Stimulated activated CD8-positive, alpha-beta memory T cell treated with anti-CD3 and anti-CD28 coated beads, Interleukin-15, amount 100 ng/mL, for 4 hours (primary cell): ENCODE measurements at places on chromosomes 2 and 18.

GRCh38 chr18:76643199-76643598 lies 148.2 kb upstream of the ZNF516 start:
- DNase-seq = no peak

- DNase-seq = no peak
Observed at GRCh38 chr2:1458432-1458831, 45.2 kb downstream of the TPO start.

- no peak for DNase-seq
Observed at GRCh38 chr2:38039121-38039910, 36.6 kb downstream of the CYP1B1 start.

DNA sequence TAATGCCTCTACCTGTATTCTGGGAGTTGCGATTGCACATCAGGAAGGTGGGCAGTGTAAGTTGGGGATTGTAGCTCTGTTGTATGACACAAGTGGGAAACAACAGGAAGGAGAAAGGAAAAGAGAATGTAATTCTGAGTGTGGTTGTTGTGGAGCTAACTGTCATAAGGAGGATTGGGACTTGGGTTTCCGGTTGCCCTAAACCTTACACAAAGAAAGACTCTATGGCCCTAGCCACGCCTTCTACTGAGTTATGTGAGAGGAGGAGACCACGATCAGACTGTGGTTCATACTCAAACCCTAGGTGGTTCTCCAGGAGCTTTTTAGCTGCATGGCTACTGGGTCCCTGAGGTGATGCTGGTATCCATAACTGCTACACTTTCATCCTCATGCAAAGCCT lies 86.5 kb downstream of the TANC1 start:
- DNase-seq = no peak

DNA sequence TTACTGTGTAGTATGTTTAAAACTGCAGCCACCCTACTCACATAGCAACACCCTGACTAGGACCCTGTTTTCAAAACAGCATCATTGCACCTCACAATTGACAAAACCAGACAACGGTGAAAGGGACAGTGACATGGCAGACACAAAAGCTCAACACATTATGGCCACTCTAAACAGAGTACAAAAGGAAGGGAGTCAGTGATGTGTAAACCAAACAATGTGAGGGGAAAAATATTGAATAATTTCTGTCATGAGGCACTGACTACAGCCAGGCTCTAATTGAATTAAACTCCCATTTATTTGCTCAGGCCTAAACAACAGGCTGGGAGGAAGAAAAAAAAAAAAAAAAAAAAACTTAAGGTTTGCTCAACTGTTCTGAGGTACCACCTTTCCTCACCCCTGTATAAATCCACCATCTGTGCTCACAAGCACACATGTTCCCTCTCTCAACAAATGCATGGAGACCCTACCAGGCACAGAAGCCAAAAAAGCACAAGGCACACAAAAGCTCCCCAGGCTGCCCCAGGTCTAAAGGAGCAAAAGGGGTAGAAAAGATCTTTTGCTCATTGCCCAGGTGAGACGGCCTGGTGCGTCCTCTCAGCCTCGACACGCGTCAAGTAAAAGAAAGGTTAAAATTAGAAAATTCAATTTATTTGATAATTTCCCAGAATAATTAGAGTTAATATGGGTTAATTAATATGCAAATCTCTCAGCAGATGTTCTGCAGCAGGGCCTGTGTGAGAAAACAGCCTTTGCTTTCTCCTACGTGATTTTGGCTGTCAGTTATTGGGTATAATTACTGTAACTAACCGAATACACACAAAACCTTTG lies 80.9 kb downstream of the ZEB2 start:
- DNase-seq = no peak

DNA sequence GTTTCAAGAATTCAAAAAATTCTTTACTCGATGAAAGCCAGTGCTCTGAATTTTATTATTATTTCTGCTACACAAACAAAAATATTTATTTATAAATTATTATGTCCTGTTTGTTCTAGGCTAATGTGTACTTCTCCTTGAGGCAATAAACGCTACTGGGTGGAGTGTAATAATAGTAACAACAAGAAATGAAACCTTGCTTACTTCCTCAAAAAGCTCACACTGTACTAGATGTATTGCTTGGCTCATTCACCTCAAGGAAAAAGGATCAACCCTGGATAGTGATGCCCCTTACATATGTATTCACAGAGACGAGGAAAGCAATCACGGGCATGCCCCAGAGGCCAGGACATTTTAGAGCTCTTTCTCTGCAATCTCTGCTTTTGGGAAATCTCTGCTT lies 685.6 kb upstream of the NXPH2 start:
- DNase-seq = no peak

DNA sequence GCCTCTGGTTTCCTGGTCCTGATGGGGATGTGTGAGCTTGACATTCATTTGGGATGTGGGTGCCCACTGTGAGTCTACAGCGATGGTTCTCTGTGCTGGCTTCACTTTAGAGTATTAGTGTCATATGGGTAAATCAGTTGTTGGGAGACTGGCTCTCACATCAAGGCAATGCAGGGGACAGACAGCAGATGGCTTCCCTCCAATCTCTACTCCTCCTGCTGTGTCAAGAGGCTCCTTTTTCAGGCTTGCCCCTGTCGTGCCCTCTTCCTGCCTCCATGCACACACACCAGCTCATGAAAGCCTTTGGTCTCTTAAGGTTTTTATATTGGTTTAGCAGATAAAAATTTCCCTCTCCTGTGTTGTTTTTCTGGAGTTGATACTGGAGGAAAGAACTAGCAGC lies 315.6 kb downstream of the RDH14 start:
- no peak for DNase-seq

GRCh38 chr18:62418258-62418657 lies 93.1 kb downstream of the TNFRSF11A start:
- no peak for DNase-seq

- no peak for DNase-seq
Observed at GRCh38 chr2:100691846-100692245, 128.1 kb upstream of the NPAS2 start.

DNA sequence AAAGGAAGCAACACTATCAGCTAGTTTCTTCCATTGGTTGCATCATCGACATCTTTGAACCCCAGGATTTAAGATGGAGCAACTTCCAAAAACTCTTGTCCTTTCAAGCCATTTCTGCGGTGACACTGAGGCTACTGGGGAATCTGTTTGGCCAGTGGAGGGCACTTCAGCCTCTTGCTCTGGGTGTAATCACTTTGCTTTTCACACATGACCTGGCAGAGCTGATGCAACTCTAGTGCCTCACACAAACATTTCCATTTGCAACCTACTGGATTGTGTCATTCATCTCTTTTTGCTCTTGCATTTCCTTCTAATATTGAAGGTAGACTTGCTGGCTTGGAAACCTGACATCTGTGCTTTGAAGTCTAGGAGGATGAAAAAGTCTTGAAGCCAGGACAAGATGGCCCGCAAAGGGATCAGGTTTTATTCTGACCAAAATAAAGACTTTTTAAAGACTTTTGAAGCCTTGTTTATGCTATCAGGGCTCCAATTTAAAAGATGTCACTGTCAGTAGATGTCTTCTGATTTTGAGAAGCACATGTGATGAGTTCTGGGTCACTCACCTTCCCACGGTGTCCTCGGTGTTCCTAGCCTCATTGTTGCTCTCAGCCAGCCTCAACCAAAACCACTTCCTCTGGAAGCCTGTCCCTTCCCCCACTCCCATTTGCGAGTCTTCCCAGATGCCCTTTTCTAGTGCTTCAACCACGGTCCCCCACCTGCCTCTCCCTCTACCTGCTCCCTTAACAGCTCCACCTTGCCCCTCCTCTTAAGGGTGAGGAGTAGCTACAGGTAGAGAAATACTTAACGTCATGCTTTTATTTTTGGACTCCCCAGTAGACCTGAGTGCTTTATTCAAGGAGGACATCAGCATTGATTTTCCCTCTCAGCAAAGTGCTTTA lies 69.7 kb upstream of the KCNE4 start:
- DNase-seq = no peak

DNA sequence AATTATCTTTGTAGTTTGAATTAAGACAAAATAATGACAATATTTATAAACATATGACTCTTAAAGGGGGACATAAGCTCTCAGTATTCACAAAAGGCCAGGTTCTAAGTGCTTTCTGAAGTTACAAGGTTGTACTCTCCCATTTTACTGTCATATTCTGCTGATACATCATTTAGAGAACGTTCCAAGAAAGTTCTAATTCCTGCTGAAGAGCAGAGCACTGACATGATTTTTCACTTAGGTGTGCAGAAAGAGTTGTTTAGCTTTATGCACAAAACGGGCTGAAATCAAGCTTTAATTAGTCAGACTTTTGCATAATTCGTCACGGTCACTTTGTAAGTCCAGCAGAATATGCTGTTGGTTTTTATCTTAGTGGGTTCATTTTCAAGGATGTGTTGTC lies 37.3 kb downstream of the ADAM23 start:
- no peak for DNase-seq

DNA sequence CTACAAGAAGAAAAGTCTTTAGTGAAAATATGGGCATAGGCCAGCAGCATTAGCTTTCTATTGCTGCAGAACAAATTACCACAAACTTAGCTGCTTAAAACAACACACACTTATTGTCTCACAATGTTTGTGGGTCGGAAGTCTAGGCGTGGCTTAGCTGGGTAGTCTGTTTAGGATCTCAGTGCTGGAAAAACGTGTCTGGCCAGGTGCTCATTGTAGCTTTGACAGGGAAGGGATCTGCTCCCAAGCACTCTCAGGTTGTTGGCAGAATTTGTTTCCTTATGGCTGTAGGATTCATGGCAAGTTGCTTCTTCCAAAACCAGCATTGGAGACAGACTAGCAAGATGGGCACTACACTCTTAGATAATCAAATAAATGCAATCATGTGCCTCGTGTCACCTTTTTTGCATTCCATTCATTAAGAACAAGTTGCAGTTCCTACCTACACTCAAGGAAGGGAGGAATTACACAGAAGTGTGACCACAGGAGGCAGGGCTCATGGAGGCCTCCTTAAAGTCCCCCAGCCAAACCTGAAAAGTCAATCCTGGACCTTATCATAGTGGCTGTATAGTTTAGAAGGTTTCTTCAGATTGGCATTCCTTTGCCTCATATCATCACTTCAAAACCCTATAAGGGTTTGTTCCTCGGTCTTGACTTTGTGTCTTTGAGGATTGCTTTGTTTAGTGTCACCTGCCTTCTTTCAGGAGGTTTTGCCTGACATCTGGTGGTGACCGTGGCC lies 17.3 kb downstream of the MRPL30 start:
- no peak for DNase-seq
